NCI-H2171 treated with DMSO at 0.1 percent for 48 hours (cell line): ENCODE measurements at places on chromosomes 11 and 22.
A peak's percentile ranks its signal among the peaks of the same experiment; 100 is the strongest.

- DNase-seq, result no peak
These were observed 21.1 kb downstream of the EIF3F start for GRCh38 chr11:8008212-8008611.

DNA sequence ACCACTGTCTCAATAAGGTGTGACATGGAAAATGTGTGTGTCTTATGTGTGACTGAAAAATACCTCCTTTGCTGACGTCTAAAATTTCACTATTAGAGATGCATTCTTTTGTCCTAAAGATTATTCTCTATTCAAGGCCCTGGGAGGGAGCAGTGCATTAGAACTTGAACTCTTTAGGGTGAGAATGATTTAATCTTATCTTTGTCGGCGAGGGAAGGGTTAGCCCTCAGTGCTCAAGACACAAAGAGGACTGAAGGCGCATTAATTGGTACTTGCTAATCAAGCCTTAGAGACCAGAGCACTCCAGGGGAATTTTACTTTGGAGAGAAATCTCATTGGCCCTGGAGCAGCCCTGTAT, 29.8 kb upstream of the PLET1 start:
- DNase-seq, result no peak

DNA sequence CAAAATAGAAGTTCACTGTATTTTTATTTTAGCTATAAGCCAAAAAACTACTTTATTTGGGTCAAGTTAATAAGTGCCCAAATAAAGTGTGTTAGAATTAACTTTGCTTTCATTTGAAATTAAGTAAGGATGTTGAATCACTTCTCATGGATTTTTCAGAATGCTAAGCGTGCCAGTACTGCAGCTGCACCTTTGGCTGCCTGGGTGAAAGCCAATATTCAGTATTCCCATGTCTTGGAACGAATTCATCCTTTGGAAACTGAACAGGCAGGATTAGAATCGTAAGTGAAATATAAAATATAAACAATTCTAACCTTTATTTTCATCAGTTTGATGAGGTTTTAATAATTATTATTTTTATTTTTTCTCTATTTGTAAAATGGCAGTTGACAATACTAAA, 113.6 kb downstream of the DYNC2H1 start:
- DNase-seq, result no peak

DNA sequence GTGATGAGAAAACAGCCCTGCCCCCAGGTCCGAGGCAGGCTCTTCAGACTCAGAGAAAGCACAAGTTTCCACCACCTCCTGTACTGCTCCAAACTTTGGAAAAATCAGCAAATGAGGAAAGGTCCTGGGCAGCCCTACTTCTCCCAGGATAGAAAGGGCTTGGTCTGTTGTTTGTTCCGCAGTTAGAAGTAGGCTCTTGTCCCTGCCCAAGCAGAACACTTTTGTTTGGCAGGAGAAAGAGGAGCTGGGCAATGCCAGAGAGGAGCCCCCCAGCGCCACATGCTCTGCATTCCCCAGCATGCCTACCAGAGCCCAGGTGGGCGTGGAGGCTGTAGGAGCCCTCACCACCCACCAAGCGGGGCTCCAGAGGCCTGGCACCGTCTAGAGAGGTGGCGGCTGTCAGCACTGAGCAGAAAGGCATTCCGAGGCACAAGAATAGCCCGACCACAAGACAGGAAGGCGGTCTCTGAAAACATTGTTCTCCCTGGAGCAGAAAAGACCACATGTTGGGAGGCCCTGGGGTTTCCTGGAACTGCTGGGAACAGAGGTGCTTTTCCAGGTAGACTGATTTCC, 90.3 kb upstream of the CD82 start:
- no peak for DNase-seq

GRCh38 chr11:132423266-132423665, 1052.9 kb downstream of the NTM start:
- no peak for DNase-seq

GRCh38 chr11:111446404-111447111, 65.6 kb downstream of the BTG4 start:
- peak; percentile 97 for DNase-seq

- DNase-seq, result no peak
These were observed 159.4 kb downstream of the C11orf91 start for GRCh38 chr11:33540946-33541915.

DNA sequence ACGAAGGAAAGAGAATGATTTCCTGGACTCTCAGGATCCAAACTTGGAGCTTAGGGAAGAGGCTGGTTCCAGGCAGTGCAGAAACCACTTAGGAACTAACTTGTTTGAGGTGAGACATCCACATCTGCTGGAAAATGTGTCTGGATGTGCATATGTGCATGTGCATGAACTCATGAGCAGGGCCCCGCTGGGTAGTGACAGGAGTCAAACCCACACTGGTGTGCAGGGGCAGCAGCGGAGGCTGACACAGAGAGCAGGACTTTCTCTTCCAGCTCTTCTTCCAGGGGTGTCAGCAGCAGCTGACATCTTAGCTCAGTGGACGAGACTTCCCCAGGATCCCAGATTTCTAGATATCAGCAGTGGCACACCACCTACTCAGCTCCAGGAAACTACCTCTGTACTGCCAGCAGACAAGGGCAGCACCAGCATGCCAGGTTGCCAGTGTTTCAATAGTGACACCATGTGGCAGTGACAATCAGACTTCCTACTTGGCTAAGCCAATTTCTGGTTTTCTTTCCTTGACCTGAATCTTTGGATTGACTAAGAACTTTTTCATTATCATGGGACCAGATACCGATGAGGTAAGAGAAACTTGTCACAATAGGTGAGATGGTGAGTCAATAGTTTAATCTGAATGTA, 227.5 kb upstream of the ZC3H12C start:
- peak; percentile 63 for DNase-seq

- no peak for DNase-seq
These were observed 3.7 kb downstream of the ILK start for GRCh38 chr11:6607190-6607795.

GRCh38 chr11:85854212-85854556, 999 bp upstream of the CCDC83 start:
- no peak for DNase-seq

DNA sequence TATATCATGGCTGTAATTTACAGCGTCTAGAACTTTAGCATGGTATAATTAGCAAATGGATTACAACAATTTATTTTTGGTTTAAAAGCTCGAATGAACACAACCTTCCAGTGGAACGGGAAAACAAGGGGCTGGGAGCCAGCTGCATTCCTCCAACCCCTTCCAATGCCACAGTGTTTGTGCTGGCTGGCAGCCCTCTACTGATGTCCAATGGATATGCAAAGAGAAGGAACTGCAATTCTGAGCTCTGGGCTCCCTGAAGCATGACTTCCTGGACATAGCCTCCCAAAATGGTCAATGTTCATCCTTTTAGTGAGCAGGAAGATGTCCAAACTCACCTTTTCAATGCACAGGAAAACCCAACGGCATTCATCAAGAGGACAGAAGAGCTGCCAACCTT, 288.3 kb downstream of the TENM4 start:
- no peak for DNase-seq

DNA sequence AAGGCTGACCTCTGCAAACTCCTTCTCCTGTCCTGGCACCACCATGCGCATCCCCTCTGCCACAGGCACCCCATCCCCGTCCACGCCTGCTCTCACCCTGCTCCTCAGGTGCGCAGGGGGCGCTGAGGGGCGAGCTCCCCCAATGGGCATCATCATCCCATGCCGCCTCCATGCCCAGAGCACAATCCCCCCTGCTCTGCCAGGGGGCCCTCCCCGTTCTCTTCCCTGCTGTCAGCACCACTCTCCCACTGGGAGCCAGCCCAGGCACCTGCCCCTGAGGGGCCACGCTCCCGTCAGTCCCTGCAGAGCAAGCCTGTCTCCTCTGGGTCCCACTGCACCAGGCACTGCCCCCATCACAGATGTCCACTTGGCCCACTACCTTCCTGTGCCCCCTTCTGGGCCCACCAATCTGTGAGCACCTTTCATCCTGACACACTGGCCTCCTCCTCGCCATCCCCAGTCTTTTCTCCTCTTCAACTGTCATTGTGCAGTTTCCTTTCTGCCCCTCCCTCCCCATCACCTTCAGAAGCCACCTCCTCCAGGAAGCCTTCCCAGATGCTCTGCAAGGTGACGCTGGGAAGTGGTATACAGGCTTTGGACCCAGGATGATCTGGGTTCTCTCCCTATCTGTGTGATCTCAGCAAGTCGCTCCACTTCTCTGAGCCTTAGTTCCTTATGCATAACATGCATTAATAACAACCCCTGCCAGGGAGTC, 62.6 kb downstream of the CYTH4 start:
- no peak for DNase-seq

GRCh38 chr11:118929501-118930093, 3.9 kb upstream of the BCL9L start:
- peak; percentile 72 for DNase-seq

GRCh38 chr22:20524004-20524481, 16.6 kb downstream of the MED15 start:
- peak; percentile 19 for DNase-seq

DNA sequence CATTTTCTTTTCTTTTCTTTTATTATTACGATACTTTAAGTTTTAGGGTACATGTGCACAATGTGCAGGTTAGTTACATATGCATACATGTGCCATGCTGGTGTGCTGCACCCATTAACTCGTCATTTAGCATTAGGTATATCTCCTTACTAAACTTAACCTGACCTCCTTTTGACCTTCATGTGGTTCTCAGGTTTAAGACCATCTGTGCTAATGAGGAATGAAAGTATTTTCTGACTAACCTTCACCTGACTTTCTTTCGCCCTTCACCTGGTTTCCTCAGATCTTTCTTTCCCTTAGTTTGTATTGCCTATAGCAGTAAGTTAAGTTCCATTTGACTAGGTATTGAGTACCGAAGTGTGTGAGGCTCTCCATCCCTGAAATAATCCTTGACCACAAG, 6.5 kb downstream of the EXPH5 start:
- peak; percentile 38 for DNase-seq

DNA sequence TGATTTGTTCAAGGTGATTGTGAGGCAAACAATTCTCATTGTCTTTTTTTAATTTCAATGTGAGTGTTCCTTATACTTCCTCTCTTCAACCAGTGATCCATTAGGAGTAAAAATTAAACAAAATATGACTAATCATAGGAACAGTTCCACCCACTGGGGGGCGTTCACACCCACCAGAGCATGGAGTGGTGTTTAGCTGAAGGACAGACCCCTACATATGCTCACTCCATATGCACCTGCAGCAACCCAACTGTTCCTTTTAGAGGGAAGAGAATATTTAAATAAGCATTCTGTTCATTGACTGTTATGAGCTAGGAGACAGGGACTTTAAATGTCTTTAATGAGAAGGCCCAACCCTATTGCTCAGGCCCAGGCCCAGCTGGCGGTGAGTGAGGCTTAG, 78.7 kb upstream of the DRD2 start:
- DNase-seq, result peak; percentile 82

DNA sequence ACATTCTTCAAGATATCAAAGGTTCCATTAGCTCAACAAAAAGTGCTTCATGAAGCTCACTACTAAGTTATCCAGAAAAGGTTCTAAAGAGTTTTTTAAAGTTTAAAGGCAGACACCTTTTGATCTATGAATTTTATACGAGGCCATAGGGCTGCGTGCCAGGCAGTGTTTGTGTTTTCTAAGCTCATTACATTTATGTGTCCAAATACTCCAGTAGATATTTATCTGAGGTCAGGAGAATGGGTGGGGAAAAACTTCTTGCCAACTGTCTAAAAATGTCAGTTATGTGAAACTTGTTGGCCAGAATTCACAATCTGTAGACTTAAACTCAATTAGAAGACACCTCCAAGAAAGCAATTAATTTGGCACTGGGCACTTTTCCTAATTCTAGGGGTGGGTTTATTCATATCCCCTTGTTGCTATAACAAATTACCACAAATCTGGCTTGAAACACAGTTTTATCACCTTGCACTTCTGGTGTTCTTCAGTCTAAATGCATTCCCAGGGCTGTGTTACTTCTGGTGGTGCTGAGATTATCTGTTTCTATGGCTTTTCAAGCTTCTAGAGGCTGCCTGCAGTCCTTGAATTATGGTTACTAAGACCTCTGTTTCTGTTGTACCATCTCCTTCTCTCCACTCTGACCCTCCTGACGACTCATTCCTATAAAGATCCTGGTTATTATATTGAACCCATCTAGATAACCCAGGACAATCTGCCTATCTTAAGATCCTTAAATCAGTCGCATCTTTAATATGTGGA, 1030.4 kb upstream of the CNTN5 start:
- DNase-seq, result no peak
